ENCODE measurements at places on chromosomes 16 and 17. TPM values are rescaled to one million over a fixed set of nuclear protein-coding genes. Genes with fewer than 3 reads are reported as not detected.
A peak's percentile ranks its signal among the peaks of the same experiment; 100 is the strongest.

- no peak for DNase-seq
Observed at GRCh38 chr17:27631897-27632725, 1.1 kb downstream of the LGALS9 start.

DNA sequence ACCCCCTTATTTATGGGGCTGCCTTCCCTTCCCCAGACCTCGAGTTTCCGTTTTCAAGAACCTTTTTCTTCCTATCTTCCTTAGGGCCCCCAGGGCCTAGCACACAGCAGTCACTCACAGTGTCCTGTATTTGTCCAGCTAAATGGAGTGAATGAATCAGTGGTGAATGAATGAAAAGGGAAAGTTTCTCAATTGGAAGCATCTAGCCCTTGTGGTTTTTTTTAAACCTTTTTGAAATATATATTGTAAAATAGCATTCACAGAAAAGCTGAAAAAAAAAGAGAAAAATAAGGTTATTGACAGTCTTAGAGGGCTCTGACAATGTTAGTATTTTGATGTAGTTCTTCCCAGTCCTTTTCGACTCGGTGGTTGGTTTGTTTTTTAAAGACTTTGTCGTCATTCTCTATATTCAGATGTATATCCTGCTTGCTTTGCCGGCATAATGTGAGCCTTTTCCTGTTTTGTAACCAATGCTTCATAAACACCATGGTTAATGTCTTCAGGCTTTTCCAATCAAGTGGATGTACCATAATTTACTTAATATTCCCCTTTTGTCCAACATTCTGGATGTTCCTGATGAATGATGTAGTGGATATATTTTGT is 45.3 kb downstream of the RAI1 start:
- no peak for DNase-seq

- DNase-seq, result no peak
Observed at GRCh38 chr16:19697756-19698318, 20.2 kb downstream of the KNOP1 start.

GRCh38 chr16:10502776-10503175 is 77.6 kb downstream of the EMP2 start:
- DNase-seq, result no peak

- no peak for DNase-seq
Observed at GRCh38 chr16:70342016-70342415, 4.7 kb upstream of the DDX19A start.

DNA sequence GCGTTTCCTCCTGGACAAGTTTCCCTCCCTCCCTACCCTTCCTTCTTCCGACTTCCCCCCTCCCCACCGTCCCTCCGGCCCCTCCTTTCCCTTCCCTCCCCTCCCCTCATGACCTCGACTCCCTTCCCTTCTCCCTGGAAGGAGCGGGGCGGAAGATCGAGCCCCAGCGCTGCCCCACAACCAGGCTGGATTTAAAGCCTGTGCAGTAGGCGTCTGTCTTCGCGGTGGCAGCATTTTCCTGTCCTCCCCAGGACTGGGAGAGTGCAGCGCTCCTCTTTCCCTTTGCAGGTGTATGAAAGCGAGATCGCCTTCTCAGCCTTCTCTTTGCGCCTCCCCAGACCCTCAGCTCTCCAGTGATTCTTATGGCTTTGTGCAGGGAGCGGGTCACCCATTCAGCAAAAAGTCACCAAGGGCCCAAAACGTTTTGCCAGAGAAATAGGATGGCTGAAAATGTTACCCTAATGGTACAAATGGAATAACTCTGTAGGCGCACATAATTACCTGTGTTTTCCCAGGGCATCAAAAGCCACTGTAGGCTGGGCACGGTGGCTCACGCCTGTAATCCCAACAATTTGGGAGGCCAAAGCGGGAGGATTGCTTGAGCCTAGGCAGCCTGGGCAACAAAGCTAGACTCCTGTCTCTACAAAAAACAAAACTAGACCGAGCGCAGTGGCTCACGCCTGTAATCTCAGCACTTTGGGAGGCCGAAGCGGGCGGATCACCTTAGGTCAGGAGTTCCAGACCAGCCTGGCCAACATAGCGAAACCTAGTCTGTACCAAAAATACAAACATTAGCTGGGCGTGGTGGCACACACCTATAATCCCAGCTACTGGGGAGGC is 40.8 kb downstream of the SLFN12L start:
- DNase-seq, result peak; percentile 56

DNA sequence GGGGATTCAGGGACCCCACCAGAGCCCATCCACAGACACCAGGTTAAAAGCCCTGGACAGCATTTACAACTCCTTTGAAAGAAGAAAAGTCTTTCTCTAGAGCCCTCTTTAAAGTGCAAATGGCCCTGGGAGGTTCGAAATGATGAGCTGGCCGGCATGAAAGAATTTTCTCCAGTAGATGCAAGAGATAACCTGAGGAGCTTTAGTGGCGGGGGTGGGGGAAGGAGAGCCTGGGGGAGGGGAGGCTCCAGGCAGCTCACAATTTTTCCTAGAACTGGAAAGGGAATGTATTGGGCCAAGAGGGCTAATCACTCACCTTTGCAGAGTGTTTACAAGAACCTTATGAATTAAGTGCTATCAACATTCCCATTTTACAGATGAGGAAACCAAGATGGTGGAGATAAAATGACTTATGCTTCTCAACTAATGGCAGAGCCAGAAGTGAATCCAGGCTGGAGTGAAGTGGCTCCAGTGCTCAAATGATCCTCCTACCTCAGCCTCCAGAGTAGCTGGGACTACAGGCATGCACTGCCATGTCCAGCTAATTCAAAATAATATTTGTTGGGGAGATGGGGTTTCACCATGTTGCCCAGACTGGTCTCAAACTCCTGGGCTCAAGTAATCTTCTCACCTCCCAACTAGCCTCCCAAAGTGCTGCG is 4.2 kb upstream of the CDH1 start:
- DNase-seq, result no peak

GRCh38 chr17:19645734-19646201 is 2.8 kb upstream of the ALDH3A2 start:
- DNase-seq, result peak; percentile 87

DNA sequence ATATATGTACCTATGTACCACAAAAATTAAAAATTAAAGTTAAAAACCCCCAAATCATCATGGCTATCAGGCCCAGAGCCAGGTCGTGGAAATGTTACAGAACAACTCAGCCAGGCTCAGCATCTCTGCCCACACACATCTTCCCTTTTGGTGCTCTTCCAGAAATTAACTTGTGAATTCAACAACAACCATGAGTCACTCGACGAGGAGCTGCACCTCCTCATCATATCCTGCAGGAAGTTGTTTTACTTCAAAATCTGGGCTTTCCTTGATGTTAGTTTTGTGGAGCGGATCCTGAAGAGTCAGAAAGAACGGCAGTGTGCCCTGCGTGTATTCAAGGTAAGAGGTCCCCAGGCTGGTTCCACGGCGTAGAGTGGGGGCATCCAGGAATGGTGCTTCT is 10.6 kb downstream of the FBXO39 start:
- no peak for DNase-seq

GRCh38 chr16:26952411-26952810 is 114.3 kb upstream of the C16orf82 start:
- peak; percentile 37 for DNase-seq

- no peak for DNase-seq
Observed at GRCh38 chr16:30972872-30973271, 12.1 kb upstream of the HSD3B7 start.

The KCNH6 gene
- 2.3 TPM for total RNA-seq

The GIT1 gene
- 47.4 TPM for total RNA-seq

The ITGB3 gene
- total RNA-seq, result not detected

The NXPH3 gene
- 1.3 TPM for total RNA-seq

The NOTUM gene
- total RNA-seq, result 2.1 TPM

The ZNF747 gene
- total RNA-seq, result 18.4 TPM

Measured in H9 (cell line).